ENCODE measurements at places on chromosomes 7 and 10.
A peak's percentile ranks its signal among the peaks of the same experiment; 100 is the strongest.

DNA sequence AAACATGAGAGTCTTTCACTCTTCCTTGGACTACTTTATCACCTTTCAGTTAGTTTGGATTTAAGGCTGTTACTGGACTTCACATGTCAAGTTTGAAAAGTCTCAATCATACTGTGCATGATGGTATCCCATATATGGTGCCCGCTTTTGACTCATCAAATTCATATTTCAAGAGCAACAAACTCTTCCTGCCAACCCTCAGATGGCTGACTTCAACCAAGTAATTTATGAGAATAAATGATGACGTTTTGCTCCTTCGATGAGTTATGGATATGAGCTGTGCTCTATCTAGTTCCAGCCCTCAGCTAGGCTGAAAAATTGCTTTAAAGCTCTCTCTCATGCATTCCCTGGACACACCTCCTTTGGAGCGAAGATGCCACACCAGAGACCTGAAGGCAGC is 110.3 kb upstream of the RSU1 start:
- no peak for DNase-seq

- no peak for DNase-seq
Observed at GRCh38 chr7:17194656-17195055, 103.8 kb upstream of the AHR start.

DNA sequence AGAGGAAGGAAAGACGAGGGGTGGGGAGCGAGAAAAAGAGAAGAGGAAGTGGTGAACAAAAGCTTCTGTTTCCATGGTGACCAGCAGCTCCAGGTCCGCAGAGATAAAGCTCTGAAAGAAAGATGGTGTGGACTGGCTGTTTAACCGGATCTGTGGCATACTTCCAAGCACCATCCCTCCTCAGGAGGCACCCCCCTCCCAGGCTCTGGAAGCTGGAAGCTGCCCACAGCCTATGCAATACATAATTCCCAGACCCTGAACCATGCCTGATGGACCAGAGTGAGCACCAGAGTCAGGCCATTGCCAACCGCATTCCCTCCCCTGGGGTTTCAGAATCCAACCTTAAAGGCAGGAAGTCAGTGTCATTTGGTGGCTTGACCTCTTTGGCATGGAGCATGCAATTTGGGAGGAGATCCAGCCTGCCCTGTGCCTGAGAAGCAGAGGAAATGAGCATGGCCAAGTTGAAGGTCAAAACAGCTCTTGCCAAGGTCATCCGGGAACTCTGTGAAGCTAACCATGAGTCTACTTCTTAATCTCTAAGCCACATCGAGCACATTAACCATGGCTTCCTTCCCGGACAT is 22.2 kb upstream of the CPXM2 start:
- no peak for DNase-seq

DNA sequence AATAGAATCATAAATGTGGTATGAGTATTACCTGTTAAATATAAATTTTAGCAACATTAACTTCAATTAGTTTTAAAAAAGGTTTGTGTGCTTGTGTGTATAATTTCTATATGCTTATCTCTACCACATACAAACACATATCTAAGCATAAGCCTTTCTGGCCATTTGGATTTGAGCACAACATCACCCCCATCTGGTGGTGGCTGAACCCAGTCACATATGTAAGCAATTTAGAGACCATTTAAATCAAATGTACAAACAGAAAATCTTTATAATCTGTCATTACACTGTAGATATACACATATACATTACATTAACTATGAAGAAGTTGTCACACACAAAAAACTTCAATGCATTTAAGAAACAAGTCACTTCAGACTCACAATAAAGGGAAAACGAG is 31.7 kb downstream of the GPR22 start:
- DNase-seq = no peak

GRCh38 chr10:92267343-92267742 is 23.5 kb downstream of the CPEB3 start:
- no peak for DNase-seq

GRCh38 chr7:18740579-18740988 is 245.0 kb downstream of the HDAC9 start:
- no peak for DNase-seq

DNA sequence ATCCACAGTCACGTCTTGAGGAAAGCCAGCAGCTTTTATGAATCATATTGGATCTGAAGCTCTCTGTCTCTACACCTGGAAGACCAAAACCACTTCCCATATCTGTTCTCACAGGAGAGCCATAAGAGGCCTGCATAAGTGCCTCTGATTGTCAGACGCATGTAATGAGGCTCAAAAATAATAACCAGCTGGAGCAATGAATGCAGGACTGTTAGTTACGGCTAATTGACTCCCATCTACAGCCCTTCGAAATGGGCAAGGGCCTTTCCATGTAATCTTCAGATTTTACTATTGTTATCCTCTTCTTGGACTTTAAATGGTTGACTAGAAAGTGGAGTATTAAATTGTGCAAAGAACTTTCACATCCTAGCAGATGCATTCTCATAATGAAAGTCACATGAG is 4.4 kb upstream of the SEMA3C start:
- DNase-seq = no peak

GRCh38 chr7:116797612-116798011 is 64.8 kb upstream of the CAPZA2 start:
- no peak for DNase-seq

DNA sequence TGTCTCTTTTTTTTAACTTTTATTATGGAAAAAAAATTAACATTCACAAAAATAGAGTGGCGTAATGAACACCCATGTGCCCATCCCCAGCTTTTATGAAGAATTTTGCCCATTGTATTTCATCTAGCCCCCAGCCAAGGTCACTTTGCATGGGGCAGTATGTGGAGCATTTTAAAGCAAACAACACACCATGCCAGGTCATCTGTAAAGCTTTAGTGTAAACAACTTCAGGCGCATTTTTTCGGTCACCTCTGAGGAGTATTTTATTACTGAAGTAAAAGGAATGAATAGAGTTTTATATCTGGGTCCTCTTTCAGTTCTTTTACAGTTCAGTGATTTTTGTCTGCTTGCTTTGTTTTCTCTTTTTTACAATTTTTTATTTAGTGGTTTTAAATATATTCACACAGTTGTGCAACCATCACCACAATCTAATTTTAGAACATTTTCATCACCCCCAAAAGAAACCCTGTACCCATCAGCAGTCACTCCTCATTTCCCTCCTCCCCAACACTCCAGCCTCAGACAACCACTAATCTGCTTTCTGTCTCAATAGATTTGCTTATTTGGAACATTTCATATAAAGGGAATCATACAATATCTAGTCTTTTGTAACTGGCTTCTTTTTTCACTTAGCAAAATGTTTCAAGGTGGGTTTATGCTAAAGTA is 87.9 kb downstream of the SLC37A3 start:
- no peak for DNase-seq

DNA sequence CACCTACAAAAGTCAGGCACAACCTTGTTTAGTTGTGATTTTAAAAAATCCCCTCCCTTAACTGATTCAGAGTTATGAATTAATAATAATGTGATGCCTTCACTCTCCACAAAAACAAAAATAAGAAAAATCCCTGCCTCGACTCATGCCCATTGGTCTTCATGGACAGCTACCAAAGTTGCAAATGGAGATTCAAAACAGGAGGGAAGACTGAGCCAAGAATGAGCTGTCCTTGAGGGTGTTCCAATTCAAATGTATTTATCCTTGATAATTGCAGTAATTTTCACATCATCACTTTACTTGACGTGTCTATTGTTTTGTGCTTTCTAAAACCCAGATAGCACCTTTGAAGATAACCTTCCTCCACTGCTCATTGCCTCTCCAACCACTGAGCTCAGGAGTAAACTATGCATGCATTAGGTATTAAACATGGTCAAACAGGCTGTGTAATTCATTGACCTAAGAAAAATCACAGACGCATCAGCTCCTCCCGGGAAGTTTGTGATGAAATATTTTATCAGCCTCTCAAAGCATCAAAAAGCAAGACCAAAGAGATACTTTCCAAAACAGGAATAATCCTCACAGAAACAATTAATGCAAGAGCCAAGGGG is 712.7 kb upstream of the IGFBP3 start:
- no peak for DNase-seq

DNA sequence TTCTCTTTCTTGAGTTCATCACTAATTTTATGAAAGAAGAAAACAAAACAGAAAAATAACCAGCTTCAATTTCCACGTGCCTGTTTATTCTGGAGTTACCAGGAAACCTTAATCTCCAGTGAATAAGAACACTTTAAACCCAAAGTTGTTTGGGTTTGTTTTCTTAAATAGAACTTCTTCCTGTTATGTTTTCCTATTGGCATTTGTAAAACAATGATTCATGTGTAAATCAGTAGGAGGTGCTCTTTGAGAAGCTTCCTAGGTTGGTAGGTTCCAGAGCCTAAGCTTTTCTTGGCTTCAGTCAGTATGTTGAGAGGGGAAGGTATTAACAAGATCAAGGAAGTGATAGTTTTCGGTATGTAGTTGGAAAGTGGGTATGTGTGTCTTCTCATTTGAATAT is 119.0 kb downstream of the BICC1 start:
- no peak for DNase-seq

GRCh38 chr7:149031353-149031910 is 3.1 kb upstream of the PDIA4 start:
- DNase-seq = no peak

- DNase-seq = no peak
Observed at GRCh38 chr10:83678850-83679249, 460.5 kb upstream of the GHITM start.

- DNase-seq = no peak
Observed at GRCh38 chr10:106182542-106182941, 982.0 kb downstream of the SORCS1 start.

DNA sequence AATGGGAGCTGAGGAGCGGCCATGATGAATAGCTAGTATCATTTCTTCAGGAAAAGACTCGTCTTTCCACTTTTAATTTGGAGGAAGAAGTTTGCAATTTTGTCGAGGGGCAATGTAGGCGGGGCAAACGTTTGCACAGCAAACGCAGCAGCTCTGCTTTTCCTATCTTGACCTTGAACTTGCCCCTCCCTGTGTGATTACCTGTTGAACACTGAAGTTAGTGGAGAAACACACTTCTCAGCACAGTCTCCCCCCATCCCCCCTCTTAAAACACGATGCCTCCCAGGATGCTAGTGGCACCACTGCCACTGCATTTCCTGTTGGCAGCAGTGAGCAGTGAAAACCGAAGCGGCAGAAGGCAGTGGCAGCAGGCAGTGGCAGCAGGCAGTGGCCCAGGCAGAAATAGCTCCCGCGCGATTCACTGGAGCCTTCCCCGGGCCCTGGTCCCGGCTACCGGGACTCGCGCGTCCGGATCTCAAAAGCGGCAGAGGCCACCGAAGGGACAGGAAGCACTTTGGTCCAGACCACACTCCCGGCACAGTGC is at the start of gene EPDR1:
TSS of gene EPDR1 (plus strand) at position 336 of the 544 bp plus-strand sequence. CDS start 300 bp downstream, outside the sequence.
- DNase-seq = peak; percentile 57

DNA sequence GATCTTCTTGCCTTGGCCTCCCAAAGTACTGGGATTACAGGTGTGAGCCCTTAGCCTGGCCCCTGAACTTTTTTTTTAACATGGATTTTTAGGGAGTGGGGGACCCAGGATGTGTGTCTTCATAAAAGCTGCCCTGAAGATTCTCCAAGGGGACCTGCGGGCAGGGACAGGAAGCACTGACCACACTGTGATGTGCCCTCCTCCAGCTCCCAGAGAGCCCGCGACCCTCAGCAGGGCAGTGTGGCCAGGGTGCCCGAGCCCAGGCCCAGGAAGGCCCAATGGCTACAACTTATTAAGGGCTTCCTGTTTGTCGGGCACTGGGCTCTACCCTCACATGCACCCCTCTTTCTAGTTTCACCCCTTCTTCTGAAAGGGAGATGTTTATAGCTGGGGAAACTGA is 2.5 kb upstream of the RET start:
- no peak for DNase-seq

- DNase-seq = no peak
Observed at GRCh38 chr10:96672481-96673175, 47.7 kb downstream of the PIK3AP1 start.

- DNase-seq = no peak
Observed at GRCh38 chr10:70328967-70329366, 45.2 kb upstream of the NPFFR1 start.

DNA sequence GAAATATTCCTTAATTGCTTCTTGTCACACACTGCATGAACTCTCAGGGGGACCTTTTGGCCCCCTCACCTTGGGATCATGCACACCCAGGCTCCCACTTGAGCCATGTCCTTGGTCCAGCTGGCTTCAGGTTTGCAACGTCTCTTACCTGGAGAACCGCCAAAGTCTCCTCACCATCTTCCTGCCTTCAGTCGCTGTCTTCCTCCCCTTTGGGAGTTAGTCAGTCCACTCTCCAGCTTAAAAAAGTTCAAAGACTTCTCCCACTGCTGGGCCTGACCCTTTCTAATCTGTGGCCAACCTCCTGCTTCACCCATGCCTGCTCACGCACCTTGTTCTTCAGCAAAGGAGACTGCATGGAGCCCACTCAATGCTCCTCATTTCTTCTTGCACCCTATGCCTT is 82.6 kb upstream of the LRRC4 start:
- DNase-seq = no peak

DNA sequence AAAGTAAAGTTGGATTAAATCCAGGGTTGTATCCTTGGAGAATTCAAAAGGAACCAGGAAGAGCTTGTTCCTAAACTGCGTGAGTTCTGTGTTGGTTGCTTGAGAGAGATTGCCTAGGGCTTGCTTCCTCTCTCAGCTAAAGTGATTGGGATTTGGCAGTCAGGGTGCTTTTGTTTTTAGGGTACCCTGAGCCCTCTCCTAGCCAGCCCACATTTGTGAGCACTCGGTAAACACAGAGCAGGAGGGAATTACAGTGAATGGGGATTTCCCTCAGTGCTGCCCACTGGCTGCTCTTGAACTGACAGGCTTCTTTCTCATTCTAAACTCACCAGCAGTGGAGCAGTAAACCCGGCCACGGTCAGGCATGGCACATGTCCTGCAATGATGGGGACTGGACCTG is 146.9 kb downstream of the TPST1 start:
- DNase-seq = no peak

DNA sequence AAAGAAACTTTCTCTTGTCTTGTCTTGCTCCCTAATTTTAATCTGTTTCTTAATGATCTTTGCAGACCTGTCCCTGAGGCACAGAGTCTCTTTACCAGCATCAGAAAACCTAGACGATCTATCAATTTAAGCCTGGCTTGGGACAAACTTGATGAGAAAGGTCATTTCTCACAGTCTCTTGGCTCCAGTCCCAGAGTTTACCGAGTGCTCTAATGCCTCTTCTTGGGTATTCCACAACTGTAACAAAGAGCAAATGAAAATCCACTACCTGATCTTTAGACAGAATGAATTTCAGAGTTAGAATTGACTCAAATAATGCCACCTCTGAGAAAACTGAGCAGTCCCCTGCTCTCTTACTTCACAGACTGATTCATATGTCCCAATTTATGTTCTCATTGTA is 106.4 kb upstream of the DNAJB12 start:
- no peak for DNase-seq

All from right lung (tissue), 10 donors.